ENCODE measurements at places on chromosomes 7 and 10. TPM values are rescaled to one million over a fixed set of nuclear protein-coding genes. Genes with fewer than 3 reads are reported as not detected.

Gene GNAT3
- total RNA-seq: not detected

Gene PILRA
- total RNA-seq: 2.2 TPM

DNA sequence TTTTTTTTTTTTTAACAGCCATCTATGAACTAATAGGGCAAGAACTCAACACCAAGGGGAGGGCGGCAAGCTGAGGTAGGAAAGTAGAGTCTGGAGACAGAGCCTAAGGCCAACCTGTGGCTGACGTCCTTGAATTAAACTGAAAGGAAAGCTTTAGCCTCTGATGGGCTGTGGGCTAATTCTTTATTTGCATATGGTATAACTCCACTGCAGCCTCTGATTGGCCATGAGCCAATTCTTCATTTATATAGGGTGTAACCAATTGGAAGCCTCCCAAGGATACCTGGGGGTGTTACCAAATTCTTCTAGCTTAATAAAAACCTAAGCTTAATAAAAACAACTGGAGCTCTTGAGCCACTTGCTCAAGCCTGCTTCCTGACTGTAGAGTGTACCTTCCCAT, 10.3 kb downstream of the TYW1 start:
- DNase-seq: no peak

- no peak for DNase-seq
Observed at GRCh38 chr7:7820409-7820808, 102.0 kb upstream of the RPA3 start.

DNA sequence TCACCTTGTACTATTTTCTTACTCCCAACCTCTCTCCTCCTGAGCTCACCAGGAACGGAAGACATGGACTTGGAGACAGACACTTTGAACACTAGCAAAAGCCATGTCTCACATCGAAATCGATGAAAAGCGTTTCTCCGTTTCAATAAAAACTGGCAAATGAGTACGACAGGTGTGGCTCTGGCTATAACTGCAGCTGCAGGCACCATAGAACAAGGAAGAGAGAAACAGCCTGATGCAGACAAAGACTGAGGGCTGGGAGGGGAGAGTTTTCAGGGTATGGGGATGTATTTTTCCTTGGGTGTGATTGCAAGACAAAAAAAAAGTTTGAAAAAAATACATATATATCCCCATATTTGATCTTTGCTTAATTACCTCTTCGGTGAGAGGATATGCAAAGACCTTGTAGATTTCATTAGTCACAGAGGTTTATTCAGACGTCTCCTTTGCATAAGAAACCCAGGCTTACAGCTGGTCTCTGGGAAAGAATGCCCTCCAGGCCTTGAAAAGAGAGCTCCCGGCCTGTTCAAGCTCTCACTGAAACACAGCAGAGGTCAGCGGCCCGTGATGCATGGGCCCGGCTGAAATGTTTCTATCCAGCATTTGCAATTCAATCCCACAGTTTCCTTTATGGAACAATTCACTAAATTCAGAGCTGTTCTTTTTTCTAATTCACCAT, 63.1 kb downstream of the TLL2 start:
- no peak for DNase-seq

Gene HTR5A
- total RNA-seq: not detected

- DNase-seq: no peak
Observed at GRCh38 chr7:16915405-16915804, 33.6 kb upstream of the AGR3 start.

GRCh38 chr7:136045181-136045580, 68.0 kb upstream of the MTPN start:
- no peak for DNase-seq

GRCh38 chr7:124426621-124427020, 339.0 kb downstream of the GPR37 start:
- DNase-seq: no peak

- DNase-seq: no peak
Observed at GRCh38 chr10:22698941-22699440, 15.4 kb downstream of the PIP4K2A start.

DNA sequence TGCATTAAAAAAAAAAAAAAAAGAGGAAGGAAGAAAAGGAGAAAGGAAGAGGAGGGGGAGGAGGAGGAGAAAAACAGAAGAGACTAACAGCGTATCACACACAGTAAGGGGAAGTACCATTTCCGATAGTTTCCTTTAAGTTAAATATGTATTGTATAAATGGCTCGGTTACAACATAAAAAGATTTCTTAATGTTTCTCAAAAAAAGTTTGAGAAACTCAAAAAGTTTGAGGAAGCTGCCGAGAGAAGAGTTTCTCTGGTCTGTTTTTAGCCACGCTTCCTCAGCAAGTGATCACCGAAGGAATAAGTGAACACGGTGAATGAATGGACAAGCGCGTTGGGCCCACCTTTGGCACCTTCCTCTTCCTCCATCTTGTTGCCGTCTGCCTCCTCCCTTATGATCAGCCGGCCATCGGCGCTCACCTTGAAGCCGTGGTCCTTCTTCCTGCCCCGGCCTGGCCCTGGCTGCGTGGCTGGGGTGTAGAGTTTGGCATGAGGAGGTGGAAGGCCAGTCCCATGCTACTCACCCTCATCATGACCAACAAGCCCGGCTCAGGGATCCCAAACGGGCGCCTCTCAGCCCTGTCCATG, 31.3 kb upstream of the FRAT2 start:
- no peak for DNase-seq

GRCh38 chr10:48551861-48552591, 52.8 kb downstream of the ARHGAP22 start:
- DNase-seq: peak; percentile 5

GRCh38 chr10:99914236-99914635, 95.5 kb downstream of the DNMBP start:
- no peak for DNase-seq

Gene LGI1
- total RNA-seq: 11.2 TPM

Gene GARIN1A
- 0.79 TPM for total RNA-seq

Gene SLC26A3
- not detected for total RNA-seq

Gene NKX1-2
- not detected for total RNA-seq

Gene SFMBT2
- 30.9 TPM for total RNA-seq

DNA sequence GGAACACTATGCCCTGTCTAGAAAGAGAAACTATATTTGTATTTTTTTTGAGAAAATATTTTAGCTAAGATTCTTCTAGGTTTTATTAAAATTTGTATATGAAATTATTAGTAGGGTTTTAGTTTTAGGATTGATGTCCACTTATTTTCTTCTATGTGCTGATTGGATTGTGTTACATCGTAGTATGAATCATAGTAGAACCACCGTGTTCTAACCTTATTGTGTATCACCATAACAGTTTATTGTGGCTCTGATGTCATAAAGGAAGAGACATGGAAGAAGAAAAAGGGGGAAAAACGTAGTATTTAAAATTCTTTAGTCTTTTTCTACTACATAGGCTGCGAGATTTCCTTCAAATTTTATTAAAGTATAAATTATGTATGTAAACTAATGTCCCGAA, 1.9 kb downstream of the AGBL3 start:
- no peak for DNase-seq

- no peak for DNase-seq
Observed at GRCh38 chr10:35642793-35643114, 658 bp upstream of the FZD8 start.

Gene ATP6V0A4
- 0.37 TPM for total RNA-seq

- no peak for DNase-seq
Observed at GRCh38 chr10:94992811-94993210, 54.4 kb downstream of the CYP2C9 start.

GRCh38 chr7:157685430-157686284, 348.9 kb downstream of the DNAJB6 start:
- no peak for DNase-seq

DNA sequence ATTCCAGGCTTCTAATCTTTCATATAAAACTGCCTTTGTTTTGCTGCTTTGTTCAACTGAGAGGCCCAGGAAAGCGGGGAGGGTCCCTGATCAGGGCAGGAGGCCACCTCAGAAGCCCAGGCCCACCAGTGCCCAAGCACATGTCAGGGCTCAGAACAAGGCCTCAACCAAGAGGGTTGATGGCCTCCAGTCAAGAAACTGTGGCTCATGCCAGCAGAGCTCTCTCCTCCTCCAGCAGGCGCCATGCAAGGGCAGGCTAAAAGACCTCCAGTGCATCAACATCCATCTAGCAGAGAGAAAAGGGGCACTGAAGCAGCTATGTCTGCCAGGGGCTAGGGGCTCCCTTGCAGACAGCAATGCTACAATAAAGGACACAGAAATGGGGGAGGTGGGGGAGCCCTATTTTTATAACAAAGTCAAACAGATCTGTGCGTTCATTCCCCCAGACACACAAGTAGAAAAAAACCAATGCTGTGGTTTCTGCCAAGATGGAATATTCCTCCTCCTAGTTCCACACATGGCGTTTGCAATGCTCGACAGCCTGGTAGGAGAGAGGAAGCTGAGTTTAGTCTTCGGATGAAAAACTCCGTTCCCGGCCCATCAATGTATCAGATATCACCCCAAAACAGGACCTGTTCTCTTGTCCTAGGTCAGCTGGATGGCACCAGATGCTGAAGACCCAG, 34.0 kb downstream of the PSAP start:
- DNase-seq: no peak
